ENCODE measurements at places on chromosomes 6 and 20. TPM values are rescaled to one million over a fixed set of nuclear protein-coding genes. Genes with fewer than 3 reads are reported as not detected.

Gene TRMT6
- 15.1 TPM for total RNA-seq

Gene TMEM63B
- 21.8 TPM for total RNA-seq

Gene RIPPLY2
- total RNA-seq, result not detected

Gene TSBP1
- not detected for total RNA-seq

Gene GNRH2
- 1.6 TPM for total RNA-seq

Gene MYCT1
- total RNA-seq, result not detected

Gene SLC22A3
- total RNA-seq, result not detected

Gene CGAS
- 26.6 TPM for total RNA-seq

Gene HCK
- total RNA-seq, result 0.61 TPM

Gene SOX18
- 0.51 TPM for total RNA-seq

Gene PSMB1
- 135 TPM for total RNA-seq

Gene C6orf47
- total RNA-seq, result 30.7 TPM

Gene MLN
- not detected for total RNA-seq
